AG08396 (cell line): ENCODE measurements at places on chromosomes 2 and 18.

DNA sequence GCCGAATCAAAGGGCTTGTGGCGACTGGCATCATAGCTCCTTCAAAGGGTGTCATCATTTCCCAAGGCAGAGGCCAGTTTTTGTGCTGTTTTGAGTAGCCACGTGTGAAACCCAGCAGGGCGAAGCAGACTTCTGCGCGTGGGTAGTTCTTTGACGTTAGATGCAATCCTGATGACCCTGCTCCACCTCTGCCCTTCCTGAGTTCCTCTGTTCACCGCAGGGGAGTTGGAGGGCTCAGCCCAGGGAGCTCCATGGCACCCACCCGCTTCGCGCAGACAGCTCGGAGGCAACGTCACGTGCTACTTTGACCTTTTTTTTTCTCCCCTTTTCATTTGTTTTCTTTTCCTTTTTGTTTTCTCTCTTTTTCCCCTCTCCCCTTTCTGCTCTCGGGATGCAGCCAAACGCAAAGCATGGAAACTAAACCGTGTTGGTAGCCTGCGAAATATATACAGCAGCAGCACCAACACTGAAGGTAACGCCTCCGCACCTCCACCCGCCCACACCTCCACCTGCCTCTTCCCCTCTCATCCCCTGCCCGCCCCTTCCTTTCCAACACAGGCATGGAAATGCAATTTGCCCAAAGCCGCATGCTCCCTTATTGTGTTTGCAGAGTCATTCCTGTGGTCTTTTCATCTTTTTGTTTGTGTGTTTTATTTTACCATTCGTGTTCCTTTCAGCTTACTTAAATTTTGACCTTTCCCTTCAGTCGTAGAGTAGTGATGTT lies 153.6 kb downstream of the GBX2 start:
- DNase-seq, result no peak

DNA sequence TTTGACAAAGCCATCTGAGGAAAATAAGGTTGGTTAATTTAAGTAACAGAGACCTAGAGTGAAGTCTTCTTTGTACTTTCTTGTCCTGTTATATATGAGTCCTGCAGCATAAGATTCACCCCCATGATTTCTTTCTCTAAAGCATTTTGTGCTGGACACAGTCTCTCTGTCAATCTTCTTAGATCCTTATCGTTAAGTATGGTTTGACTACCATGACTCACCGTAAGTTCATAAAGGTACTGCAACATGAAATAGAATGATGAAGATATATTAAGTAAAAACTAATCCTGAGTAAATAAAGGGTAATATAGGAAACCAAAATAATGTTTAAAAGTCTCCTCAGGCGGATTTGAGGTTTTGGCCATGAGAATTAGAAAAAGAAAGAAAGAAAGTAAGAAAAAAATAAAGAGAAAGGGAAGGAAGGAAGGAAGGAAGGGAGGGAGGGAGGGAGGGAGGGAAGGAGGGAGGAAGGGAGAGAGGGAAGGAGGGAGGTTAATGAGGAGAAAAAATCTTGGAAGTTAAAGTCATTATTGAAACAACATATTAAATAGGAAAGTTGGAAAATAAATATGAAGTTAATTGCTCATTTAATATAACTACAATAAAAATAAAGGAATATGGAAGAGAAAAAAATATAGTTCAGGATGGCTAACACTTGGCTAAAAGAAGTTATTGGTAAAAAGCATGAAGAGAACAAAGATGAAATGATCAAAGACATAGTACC lies 980.3 kb upstream of the CDH2 start:
- no peak for DNase-seq

DNA sequence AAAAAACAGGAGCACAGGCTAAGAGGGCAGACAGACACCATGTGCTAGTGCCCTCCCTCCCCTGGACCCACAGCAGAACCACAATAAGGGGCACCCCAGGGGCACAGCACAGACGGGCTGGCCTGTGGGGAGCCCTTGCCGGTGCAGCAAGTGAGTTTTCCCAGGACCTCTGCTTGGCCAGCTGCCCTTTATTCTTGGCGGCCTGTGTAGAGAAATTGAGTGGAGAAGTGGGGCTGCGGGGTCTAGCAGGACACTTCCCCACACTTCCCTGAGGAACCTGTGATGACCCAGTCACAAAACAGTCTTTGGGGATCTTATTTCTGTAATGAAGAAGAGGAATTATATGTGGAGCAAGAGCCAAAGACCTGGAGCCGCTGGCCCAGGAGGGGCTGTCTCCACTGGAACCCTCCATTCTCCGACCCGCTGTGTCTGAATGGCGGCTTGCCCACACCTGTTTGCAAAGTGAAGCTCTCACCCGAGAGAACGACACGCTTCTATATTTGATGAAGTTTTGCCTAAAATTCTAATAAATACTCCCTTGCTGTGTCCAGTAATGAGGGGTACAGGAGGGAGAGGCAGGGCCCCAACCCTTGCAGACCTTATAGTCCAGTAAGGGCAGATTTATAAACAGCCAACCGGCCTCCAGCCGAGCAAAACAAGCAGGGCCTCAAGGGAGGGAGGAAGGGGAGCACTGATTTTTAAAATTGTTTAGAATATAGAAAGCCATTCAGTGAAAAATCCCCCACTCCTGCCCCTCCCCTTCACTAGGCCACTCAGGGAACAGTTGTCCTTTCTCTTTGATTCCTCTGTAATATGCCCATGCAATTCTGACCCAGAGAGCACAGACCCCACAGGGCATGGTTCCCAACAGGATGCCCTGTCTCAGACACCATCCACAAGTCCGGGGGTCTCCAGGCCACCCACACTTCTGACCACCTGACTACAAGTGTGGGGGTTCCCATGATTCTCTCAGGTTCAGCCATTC lies 44.7 kb upstream of the SNED1 start:
- no peak for DNase-seq

DNA sequence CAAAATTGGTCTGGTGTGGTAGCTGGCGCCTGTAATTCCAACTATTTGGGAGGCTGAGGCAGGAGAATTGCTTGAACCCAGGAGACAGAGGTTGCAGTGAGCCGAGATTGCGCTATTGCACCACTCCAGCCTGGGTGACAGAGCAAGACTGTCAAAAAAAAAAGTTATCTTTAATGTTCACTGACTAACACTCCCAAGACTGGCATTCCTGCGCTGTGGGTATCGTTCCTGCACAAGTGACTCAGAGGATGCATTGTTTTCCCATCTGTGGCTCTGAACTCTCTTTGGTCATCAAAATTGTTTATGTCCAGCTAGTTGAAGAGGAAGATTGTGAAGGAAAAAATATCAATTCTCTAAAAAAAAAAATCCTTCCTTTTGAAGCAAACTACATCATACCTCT lies 539.0 kb downstream of the SOX11 start:
- DNase-seq, result no peak

GRCh38 chr2:65576861-65577601 lies 144.6 kb upstream of the SPRED2 start:
- peak; percentile 77 for DNase-seq

DNA sequence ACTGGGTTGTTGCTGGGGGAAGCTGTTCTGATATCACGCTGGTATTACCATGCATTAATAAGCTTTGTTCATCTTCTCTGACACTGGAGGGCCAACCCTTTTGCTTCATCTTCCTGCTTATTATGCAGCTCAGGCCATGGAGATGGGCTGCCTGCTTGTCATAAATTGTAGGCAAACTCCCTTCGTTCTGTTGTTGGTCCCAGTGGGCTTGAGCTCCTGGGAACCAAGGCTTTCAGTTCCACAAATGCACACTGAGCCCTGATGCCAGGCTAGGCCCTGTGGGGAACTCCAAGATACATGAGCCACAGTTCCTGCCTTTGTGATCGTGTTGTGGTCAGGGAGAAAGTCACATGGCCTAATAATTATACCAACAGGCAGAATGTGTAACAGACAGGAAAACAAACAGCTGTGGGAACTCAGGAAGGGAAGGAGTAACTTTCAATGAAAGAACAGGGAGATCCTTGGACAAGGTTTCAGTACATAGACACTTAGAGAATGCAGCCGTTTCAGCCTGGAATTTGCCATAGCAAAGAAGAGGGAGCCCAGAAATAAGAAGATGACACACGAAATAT lies 49.0 kb upstream of the BCL2L11 start:
- DNase-seq, result peak; percentile 66

DNA sequence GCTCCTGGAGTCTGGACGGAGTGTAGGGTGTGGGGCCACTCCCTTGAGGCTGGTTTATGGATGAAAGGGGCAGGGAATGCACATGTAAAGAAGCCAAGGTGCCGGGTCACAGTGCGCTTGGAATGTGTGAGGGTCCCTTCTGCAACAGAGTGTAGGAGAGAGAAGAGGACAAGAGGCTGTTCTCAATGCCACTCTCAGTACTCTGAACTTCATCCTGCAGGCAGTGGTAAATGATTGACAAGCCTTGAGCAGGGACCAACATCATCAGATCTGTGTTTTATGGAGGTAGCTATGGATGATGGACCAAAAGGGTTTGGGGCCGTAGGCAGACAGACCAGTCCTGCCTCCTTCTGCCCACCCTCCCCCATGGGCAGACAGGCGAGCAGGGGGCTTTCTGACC lies 7.2 kb upstream of the ALKAL2 start:
- no peak for DNase-seq

DNA sequence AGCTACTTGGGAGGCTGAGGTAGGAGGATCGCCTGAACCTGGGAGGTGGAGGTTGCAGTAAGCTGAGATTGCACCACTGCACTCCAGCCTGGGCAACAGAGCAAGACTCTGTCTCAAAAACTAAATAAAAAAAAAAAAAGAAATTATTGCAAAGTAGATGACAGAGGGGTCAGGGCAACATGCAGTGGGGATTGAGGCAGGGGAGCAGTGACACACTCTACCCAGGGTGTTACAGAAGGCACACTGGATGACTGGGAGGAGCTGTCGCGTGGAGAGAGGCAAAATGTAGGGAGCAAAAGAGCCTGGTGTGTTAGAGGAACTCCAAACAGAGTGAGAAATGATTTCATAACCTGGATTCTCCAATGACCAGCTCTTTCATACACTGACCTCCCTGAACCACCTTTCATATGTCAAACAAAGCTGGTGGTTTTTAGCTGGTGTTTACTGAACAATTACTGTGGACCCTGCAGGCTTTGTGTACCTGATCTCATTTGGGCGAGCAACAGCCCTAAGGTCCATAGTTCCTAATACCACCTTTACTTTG lies 22.1 kb downstream of the FBXO41 start:
- DNase-seq, result no peak

DNA sequence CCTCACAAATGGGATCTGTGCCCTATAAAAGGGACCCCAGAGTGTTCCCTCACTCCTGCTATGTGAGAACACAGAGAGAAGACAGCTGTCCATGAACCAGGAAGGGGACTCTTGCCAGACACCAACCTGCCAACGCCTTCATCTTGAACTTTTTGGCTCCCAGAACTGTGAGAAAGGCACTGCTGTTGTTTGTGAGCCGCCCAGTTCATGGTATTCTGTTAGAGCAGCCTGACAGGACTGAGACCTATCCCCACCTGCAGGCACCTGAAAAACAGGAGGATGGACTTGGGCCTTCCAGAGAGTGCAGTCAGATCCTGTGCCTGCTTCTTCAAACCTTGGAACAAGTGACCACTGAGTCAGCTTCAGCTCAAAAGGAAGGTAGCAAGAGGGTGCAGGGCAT lies 51.4 kb downstream of the CRACDL start:
- no peak for DNase-seq

GRCh38 chr18:14921031-14921430 lies 173.1 kb downstream of the ANKRD30B start:
- no peak for DNase-seq

GRCh38 chr2:10481666-10482157 lies 33.6 kb upstream of the ODC1 start:
- no peak for DNase-seq

DNA sequence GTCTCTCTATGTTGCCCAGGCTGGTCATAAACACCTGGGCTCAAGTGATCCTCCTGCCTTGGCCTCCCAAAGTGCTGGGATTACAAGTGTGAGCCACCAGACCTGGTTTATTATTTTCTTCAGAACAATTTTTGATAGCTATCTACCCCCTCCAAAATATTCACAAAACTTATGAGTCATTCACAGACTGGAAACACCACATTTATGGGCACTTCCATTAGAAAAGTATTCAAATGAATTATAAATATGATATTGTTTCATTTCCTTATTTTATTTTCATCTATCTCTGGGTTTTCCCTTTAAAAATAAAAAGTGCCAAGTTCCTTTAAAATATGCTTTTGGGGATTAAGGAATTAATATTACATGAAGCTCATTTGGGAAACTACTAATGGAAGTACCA lies 58.8 kb upstream of the MSTN start:
- no peak for DNase-seq

DNA sequence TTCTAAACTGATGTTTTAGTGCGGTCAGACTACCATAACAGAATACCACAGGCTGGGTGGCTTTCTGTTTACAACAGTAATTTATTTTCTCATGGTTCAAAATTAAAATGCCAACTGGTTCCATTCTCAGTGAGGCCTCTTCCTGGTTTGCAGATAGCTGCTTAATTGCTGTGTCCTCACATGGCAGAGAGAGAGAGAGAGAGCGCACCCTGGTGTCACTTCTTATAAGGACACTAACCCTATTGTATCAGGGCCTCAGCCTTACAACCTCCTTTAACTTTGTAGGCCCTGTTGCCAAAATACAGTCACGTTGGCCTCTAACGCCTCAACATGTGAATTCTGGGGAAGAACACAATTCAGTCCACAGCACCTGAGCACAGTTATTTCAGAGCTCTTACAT lies 37.5 kb upstream of the ZNF385B start:
- no peak for DNase-seq

GRCh38 chr2:2325516-2325915 lies 5.6 kb downstream of the MYT1L start:
- DNase-seq, result no peak

GRCh38 chr2:101273056-101273455 lies 20.4 kb downstream of the CNOT11 start:
- no peak for DNase-seq

- no peak for DNase-seq
Measured at GRCh38 chr2:133476286-133476685, 92.0 kb downstream of the NCKAP5 start.

DNA sequence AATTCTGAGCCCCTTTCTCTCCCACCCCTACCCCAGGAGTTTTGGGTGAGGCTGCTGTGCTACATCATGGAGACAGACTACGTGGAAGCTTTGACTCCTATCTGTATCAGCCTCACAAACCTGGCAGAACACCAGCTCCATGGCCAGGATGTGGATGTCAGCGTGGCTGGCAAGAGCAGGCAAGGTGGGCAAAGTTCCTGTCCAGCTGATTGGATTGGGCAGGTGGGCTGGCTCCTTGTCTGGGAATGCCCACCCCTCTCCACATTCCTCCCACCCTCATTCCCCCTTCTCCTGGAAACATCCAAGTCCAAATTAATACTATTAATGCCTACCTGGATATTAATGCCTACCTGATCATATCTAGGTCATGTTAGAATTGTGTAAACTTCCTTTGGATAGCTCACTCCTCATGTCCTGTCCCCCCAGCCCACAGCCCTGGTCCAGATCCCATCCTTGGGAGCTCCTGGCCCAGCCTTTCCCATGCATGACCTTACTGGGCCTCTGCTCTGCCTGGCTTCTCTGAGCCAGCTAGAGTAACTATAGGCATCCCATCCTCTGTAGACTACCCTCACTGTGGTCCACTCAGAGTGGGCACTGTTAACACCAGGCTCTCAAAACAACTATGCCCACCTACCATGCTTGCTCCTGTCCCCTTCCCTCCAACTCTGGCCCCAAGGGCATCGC lies 24.1 kb downstream of the MROH2A start:
- DNase-seq, result no peak
